Smooth muscle cell of bladder (primary cell): ENCODE measurements at places on chromosomes 5 and 9. TPM values are rescaled to one million over a fixed set of nuclear protein-coding genes. Genes with fewer than 3 reads are reported as not detected.

The FLT4 gene
- total RNA-seq = under 0.01 and 0.37 TPM in 2 replicates

The N4BP3 gene
- total RNA-seq = 0.71 and 0.83 TPM in 2 replicates

The SYNPO gene
- 2.7 and 4.0 TPM in 2 replicates for total RNA-seq

The AGXT2 gene
- not detected in 2 replicates for total RNA-seq

The SNX18 gene
- total RNA-seq = 96.2 and 99.1 TPM in 2 replicates

The RELL2 gene
- 2.1 and 2.8 TPM in 2 replicates for total RNA-seq

The CTXN3 gene
- total RNA-seq = not detected in 2 replicates

The SCGB3A1 gene
- not detected in 2 replicates for total RNA-seq

The CDC20B gene
- total RNA-seq = under 0.01 TPM in 1 of 2 replicates, not detected in the other

The C5orf34 gene
- 1.4 TPM in 2 replicates for total RNA-seq

The DMRT2 gene
- total RNA-seq = under 0.01 and 0.09 TPM in 2 replicates

The FBLL1 gene
- total RNA-seq = 0.28 and 0.74 TPM in 2 replicates

The ANKRD20A1 gene
- total RNA-seq = under 0.01 and 0.14 TPM in 2 replicates

The TNFSF8 gene
- total RNA-seq = not detected in 2 replicates
